ENCODE measurements at places on chromosomes 6 and 20. TPM values are rescaled to one million over a fixed set of nuclear protein-coding genes. Genes with fewer than 3 reads are reported as not detected.

- no peak for DNase-seq
Observed at GRCh38 chr6:158358450-158359077, 46.3 kb downstream of the TULP4 start.

The DLL1 gene
- total RNA-seq = 15.8 TPM

DNA sequence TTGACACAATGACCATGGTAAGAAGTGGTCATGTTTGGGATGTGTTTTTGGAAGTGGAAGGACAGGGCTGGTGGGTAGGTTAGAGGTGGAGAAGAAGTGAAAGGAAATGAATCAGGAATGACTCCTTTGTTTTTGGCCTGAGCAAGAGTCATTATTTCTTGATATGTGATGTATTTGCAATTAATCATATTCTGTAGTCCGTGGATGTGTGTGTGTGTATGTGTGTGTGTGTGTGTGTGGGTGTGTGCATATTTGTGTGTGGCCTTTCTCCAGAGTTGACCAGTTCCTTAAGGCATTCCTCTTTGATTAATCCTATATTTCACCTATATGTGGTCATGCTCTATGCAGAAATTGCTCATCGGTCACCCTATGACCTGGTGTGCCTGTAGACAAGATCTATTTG, 130.7 kb downstream of the UTRN start:
- DNase-seq = no peak

The SGK1 gene
- 35.1 TPM for total RNA-seq

The SMIM13 gene
- total RNA-seq = 8.3 TPM

GRCh38 chr20:32378461-32378860, 20.3 kb downstream of the ASXL1 start:
- no peak for DNase-seq

DNA sequence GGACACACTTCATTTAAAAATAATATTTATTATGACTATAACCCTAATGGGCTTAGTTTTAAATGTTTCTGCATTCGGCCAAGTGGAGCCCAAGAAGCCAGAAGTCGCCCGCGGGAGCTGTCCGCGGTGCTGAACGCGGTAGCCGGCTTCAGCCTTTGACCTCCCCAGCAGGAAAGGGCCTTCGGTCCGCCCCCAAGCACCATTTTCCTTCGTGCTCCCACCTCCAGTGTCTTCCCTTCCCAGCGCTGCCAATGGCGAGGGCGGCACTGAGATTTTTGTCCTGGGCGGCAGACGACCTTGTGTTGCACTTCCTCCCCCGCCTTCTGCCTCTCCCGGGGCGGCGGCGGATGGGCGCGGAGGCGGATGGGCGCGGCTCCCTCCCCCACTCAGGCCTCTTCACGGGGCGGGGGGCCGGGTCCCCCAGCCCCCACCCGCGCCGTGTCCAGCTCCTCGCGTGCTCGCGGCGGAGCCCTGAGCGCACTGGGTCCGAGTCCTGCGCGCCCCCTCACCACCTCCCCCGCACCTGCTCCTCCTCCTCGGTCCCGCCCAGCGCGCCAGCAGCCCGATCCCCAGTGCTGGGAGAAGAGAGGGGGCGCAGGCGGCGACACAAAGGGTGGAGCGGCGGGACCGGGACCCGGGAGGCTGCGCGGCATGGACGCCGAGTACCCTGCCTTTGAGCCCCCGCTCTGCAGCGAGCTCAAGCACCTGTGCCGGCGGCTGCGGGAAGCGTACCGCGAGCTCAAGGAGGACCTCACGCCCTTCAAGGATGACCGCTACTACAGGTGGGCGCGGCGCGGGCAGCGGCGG, 23.6 kb upstream of the TMEM181 start:
- DNase-seq = peak; percentile 88

The BPIFB4 gene
- not detected for total RNA-seq

DNA sequence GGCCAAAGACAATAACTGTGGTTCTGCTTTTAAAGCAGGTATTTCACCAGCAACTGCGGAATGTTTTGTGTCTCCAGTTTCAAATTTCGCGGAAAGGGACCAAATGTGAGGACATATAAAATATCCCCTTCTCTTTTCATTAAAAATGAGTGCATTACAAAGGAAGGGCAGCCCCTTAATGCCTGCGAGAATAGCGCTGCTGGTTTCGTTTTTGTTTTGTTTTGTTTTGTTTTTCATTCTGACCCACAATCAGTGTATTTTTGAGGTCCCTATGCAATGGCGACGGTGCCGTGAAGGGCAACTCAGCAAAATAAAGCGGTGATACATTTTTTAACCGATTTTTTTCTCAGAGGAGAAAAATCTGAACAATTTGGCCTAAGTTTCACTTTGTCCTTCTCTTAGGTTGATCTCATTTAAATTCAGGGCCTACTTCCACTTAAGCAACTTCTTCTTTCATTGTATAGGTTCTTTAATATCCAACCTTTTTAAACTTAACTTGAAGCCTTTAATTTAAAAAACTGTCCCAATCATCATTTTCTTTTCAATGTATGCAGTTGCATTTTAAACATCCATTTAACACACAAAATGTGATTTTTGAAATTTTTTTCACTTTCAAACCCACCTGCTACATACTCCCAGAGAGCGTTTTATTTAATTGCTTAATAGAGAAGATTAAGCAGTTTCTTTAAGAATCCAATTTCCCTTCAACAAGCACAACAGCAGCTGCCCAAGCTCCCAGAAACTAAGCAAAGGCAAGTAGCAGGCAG, 2.9 kb upstream of the HIVEP2 start:
- no peak for DNase-seq

GRCh38 chr6:33126101-33126714, 50.4 kb downstream of the HLA-DPB1 start:
- DNase-seq = peak; percentile 72

The MEI4 gene
- not detected for total RNA-seq

The GPR63 gene
- 1.4 TPM for total RNA-seq

DNA sequence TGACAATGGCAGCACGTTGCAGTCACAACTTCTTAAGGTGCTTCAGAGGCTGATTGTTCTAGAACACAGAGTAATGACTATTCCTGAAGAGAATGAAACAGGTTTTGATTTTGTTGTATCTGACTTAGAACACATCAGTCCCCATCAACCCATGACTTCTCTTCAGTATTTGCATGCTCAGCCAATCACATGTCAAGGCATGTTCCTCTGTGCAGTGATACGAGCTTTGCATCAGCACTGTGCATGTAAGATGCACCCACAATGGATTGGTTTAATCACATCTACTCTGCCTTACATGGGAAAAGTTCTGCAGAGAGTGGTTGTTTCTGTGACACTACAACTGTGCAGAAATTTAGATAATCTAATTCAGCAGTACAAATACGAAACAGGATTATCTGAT, 54.3 kb downstream of the PGM3 start:
- no peak for DNase-seq

DNA sequence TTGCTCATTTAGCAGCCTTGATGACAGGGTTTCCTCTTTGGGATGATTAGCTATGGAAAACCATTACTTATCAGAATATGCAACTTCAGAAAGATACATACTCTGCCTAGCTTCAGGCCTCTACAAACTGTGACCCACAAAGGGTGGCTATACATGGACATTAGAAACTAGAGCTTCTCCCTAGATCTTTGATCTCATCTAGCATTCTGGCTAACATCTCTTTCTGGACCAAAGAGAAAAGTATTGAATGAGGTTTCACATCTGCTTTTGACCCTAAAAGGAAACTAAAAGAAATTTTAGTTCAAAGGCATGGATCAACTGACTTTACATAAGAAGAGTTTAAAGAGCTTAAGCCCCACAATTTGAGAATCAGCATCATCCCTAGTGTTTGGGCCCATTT, 12.4 kb upstream of the HMGN3 start:
- DNase-seq = no peak

- no peak for DNase-seq
Observed at GRCh38 chr6:118387921-118388701, 160.0 kb upstream of the PLN start.

DNA sequence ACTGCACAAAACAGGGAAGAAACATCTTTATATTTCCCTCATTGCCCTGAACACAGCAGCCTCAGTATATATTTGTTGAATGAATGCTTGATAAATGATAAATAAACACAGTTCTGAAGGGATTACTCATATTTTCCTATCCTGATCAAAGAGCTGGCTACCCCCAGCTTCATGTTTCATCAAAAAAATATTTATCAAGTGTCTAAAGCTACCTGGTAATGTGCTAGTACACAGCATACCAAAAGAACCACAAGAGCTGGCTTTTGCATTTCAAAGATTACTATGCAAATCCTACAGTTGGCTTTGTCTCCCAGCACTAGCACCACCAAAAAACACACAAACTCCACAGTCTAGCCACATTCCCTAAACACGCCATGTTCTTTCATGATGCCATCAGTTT, 130.0 kb downstream of the BTBD9 start:
- DNase-seq = no peak

GRCh38 chr6:43052842-43053544, 658 bp downstream of the CUL7 start:
- DNase-seq = no peak

GRCh38 chr6:80148220-80148619, 41.7 kb downstream of the BCKDHB start:
- no peak for DNase-seq

GRCh38 chr6:73747289-73747688, 51.3 kb downstream of the CD109 start:
- DNase-seq = no peak

- no peak for DNase-seq
Observed at GRCh38 chr20:39356908-39357307, 394.8 kb downstream of the DHX35 start.

- no peak for DNase-seq
Observed at GRCh38 chr20:48831718-48832404, 4.1 kb upstream of the PREX1 start.

The RAET1L gene
- total RNA-seq = not detected

DNA sequence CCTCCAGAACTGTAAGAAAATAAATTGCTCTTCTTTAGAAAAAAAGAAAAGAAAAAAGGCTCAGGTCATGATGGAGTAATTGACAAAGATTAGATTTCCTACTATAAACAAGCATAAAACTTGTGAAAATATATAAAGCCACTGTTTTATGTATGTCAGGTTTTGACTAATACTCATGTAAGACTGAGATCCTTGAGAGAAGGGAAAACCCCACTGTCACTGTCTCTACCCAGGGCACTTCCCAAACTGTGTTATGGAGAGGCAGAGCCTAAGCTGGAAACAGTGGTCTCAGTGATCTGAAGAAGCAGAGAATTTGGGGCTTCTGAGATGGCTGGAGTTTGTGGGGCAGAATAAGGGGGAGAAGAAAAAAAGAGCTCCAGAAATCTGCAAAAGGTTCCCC, 7.6 kb downstream of the ACAT2 start:
- DNase-seq = no peak

The CLDN20 gene
- total RNA-seq = not detected

DNA sequence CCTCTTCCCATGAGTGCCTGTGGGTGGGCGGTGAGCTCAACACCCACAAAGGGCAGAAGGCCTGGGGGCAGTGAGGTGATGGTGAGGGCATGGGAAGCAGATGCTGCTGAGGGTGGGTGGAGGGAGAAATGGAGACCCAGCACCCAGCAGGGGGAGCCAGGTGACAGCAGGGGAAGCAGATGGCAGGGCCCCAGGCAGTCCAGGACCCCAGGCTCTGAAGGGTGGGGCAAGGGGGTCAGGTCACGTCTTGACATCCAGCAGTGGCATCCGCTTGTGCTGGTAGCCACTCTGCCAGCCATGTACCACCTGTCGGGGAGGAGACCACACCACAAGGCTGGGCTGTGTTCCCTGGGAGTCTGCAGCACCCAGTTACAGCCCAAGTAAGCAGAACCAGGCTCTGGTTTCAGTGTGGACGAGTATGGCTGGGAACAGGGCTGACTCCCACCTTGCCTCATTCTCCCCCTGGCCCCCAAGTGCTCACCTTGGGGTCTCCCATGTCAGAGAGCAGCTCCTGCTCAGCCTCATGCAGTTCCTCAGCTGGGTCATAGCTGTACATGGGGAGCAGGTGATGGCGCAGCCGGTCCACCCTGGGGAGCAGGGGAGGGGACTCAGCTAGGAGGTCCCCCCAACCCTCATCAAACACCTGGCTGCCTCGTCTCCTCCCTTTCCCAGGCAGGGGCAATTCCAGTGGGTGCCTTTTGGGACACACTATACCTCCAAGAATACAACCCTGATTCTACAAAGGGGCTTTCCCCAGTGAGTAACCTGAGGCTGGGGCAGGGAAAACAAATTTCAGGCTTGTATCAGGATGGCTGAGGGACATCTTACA, 2.0 kb downstream of the SMIM29 start:
- peak; percentile 66 for DNase-seq

The SCRT2 gene
- total RNA-seq = not detected

GRCh38 chr6:36358226-36358915, 21.7 kb upstream of the BNIP5 start:
- DNase-seq = no peak

The SLC44A4 gene
- not detected for total RNA-seq

The SIRPD gene
- 0.30 TPM for total RNA-seq

The UQCC2 gene
- 64.0 TPM for total RNA-seq

- no peak for DNase-seq
Observed at GRCh38 chr6:25155211-25155610, 124.0 kb upstream of the CARMIL1 start.

DNA sequence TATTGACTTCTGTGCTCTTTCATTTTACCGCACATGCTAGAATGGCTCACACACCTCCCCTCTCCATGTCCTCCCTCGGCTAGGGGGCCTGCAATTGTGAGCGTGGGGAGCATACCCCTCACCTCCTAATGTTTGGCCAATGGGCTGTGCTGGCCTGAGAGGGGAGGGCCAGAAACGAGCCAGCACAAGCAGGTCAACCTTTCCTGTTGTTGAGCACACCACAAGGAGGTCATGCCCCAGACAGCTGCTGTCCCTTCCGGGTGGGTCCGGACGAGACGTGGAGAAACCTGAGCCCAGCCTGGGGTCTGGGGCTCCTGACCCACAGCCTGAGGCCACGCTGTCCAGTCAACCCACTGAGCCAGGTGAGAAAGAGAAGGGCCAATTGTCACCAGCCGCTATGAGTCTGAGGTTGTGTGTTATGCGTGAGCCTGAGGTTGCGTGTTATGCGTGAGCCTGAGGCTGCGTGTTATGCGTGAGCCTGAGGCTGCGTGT, 77.4 kb downstream of the TTLL2 start:
- DNase-seq = no peak

The CASS4 gene
- total RNA-seq = 18.7 TPM

DNA sequence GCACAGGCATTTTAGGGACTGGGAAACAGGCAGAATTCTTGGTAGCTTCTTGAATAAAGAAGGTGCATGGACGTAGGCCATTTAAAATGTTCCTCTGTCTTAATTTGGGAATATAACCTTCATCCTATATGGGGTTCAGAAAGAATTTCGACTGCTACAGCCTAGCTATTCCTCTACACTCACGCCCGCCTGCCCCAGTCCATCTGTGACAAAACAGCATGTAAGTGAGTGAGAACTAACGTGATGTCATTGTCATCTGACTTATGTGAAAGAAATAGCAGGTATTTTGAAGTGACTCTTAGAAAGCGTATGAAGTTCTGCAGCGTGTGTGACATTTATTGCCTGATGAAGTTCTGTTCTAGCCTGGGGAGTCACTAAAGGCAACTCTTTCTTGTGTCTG, 52.2 kb upstream of the SLC22A1 start:
- no peak for DNase-seq

Data from activated naive CD8-positive, alpha-beta T cell treated with anti-CD3 and anti-CD28 coated beads, Interleukin-2, amount 10 ng/mL, durations not matched to agents 7 days and 5 days (primary cell).